ENCODE measurements at places on chromosomes 2 and 18. TPM values are rescaled to one million over a fixed set of nuclear protein-coding genes. Genes with fewer than 3 reads are reported as not detected.

The SERPINB12 gene
- not detected for polyA plus RNA-seq

The CCDC142 gene
- 4.5 TPM for polyA plus RNA-seq

The GRB14 gene
- polyA plus RNA-seq, result not detected

The RNF144A gene
- polyA plus RNA-seq, result 0.17 TPM

The TGFA gene
- polyA plus RNA-seq, result not detected

The ANKRD30BL gene
- not detected for polyA plus RNA-seq

The CDK15 gene
- polyA plus RNA-seq, result 16.0 TPM

The VWA3B gene
- polyA plus RNA-seq, result not detected

The AAK1 gene
- polyA plus RNA-seq, result 30.0 TPM

The KHK gene
- 0.37 TPM for polyA plus RNA-seq

The TMEFF2 gene
- polyA plus RNA-seq, result 4.1 TPM

The C2orf72 gene
- 0.02 TPM for polyA plus RNA-seq

The PTPN2 gene
- 25.9 TPM for polyA plus RNA-seq

The PROM2 gene
- 0.12 TPM for polyA plus RNA-seq

The ACVR1 gene
- 50.6 TPM for polyA plus RNA-seq

All from AG04450 (cell line).